HL-60 (cell line): ENCODE measurements at places on chromosomes 6 and 20.

DNA sequence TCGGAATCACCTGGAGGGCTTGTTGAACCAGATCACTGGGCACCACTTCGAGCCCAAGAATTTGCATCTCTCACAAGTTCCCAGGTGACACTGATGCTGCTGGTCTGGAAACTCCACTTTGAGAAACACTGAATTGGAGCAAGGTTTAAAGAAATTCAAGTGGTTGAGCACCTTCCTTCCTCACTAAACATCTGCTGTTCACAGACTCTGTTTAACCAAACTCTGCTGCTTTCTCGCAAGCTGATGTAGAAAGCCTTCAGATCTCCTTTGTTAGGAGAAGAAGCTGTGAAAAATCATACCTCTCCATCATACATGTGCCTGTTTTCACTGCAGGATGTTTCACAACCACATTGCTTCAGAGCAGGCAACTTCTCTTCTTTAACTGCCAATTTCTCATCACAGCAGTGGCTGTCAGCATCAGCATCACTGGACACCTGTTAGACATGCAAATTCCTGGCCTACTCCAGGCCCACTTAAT lies 87.5 kb upstream of the TOP1 start:
- DNase-seq: peak; percentile 75

GRCh38 chr6:51571168-51571567 lies 516.2 kb downstream of the PKHD1 start:
- DNase-seq: no peak

DNA sequence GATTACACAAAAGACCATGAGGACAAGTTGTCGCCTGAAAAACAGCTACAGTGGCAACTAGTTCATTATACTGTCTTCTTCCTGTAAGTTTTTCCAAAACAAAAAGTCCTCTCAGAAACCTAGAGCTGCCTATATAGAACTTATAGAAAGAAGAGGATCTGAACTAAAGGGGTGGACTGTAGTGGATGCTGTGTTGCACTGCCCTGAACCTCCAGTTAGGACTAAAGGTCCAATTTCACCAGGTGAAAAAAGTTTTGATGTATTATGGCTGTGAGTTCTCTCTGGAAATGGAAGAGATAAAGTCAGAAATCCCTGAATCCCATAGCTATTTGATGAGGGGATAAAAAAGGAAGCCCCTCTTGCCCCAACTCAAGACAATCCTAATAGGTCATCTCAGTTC lies 56.6 kb upstream of the TSHZ2 start:
- no peak for DNase-seq

DNA sequence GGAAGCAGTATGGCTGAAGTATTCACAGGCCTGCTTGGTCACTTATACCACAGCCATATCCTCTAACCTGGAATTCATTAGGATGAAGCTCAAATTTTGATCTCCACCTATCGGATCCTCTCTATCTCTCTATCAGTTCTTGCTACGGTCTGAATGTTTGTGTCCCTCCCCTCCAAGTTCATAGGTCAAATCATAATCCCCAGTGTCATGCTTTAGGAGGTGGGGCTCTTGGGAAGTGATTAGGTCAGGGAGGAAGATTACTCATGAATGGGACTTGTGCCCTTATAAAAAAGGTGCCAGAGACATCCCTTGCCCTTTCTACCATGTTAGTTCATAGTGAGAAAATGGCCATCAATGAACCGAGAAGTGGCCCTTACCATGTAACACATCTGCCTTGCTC lies 190.8 kb upstream of the MYLIP start:
- DNase-seq: no peak

DNA sequence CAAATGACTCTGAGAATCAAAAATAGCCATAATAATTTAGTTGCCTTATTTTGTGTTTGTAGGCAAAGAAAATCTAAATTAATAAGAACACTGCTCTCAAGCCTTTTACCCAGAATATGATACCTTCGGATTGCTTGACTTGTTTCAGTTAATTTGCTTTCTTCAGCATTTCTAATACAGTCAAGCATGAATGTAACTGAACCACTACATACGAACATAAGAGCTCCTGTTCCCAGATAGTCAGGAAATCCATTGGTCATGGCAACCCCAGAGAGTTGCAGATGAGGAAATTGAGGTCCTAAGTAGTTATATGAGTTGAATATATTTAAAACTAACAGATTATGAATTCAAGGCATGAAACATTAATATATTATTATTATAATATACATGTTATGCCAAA lies 2.9 kb downstream of the FRK start:
- no peak for DNase-seq

DNA sequence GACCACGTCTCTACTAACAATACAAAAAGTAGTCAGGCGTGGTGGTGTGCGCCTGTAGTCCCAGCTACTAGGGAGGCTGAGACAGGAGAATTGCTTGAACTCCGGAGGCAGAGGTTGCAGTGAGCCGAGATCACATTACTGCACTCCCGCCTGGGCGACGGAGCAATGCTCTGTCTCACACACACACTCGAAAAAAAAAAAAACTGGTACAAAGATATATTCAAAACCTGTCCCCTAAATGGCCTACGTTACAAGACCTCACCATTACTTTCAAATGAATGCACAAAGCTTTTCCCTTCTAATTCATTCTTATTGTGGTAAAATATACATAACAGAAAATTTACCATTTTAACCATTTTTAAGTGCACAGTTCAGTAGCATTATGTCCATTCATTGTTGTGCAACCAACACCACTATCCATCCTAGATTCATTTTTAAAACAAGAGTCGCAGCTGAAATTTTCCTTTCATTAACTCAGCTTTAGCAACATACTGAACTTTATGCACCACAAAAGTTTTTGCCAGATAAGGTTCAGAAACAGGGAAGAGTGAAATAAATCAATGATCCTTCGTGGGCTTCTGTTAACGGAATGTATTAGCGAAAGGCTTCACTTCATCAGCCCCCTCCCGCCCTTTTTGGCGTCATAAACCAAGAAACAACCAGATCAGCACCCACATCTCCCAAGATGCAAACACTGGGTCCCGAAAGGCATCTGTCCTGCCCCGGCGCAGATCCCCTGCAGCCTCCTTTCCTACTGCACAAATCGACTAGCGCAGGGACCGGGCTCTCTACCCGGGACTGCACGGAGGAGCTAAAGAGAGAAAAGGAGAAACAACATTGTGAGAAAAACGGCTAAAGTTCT lies 825 bp upstream of the FAM135A start:
- DNase-seq: no peak

GRCh38 chr6:37244430-37245310 lies 12.9 kb upstream of the TBC1D22B start:
- DNase-seq: no peak

- DNase-seq: no peak
Observed at GRCh38 chr6:41697861-41698781, 37.3 kb downstream of the TFEB start.

GRCh38 chr6:110682460-110682853 lies 132.8 kb downstream of the CDK19 start:
- DNase-seq: peak; percentile 91

- DNase-seq: no peak
Observed at GRCh38 chr20:57329608-57330221, at the start of gene SPO11. TSS of gene SPO11 (plus strand) at chr20:57329803. CDS start at chr20:57329868, 65 bp downstream.

DNA sequence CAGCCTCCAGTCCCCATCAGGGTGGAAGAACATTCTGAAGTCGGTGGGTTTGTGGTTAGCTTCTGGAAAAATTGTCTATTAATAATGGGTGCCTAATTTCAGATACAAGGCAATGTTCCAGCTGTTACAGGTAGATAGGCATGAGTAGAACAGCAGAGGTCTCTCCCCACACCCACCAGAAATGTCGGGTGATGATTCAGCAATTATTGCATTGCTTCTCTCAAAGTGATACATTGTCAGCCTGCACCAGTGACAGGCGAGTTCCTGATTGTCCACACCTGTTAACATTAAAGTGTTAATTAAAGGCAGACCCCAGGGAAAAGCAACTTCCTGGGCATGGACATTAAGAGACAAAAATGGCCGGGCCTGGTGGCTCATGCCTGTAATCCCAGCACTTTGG lies 18.9 kb upstream of the CLVS2 start:
- no peak for DNase-seq

- no peak for DNase-seq
Observed at GRCh38 chr6:67045076-67045475, 1338.0 kb upstream of the EYS start.

GRCh38 chr6:126524811-126525326 lies 185.0 kb downstream of the CENPW start:
- no peak for DNase-seq

- DNase-seq: no peak
Observed at GRCh38 chr20:18719426-18719825, 94.2 kb upstream of the SCP2D1 start.

DNA sequence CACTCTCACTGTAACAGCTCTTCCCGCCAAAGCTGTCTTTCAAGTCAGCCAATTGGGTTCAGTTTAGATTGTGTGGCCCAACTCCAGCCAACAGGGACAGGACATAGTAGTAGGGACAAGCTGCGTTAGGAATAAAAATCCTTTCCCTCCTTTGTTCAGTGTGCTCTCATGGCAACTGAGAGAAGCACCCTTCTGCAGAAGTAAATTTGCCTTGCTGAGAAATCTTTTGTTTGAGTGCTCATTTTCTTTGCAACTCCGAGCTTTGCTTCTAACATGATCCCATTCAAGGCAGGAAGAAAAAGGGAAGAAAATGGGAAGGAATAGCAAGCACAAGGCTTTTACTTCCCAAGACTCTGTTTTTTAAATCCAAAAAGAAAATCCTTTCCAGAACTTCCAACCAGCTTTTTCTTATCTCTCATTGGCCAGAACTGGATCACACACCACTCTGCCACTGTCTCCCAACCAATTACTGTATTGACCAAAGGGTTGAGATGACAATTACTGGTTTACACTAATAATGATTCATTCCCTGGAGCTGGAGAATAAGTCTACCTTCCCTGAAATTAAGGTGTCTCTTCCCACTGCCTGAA lies 52.7 kb downstream of the STX11 start:
- no peak for DNase-seq

DNA sequence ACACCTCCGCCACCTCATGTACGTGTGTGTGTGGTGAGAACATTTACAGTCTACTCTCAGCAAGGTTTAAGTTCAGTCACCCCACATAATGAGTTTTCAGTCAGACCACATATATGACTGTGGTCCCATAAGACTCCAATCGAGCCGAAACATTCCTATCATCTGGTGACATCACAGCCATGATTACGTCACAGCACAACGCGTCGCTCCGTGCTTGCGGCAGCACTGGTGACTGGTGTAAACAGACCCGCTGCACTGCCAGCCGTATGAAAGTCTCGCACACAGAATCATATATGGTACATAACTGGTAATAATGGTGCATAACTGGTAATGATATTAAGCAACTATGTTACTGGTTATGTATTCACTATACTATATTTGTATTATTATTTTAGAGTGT lies 150.7 kb downstream of the DLL1 start:
- no peak for DNase-seq

- no peak for DNase-seq
Observed at GRCh38 chr6:120587381-120587780, 746.9 kb downstream of the TBC1D32 start.

- DNase-seq: no peak
Observed at GRCh38 chr6:39804466-39805065, 12.4 kb downstream of the DAAM2 start.

DNA sequence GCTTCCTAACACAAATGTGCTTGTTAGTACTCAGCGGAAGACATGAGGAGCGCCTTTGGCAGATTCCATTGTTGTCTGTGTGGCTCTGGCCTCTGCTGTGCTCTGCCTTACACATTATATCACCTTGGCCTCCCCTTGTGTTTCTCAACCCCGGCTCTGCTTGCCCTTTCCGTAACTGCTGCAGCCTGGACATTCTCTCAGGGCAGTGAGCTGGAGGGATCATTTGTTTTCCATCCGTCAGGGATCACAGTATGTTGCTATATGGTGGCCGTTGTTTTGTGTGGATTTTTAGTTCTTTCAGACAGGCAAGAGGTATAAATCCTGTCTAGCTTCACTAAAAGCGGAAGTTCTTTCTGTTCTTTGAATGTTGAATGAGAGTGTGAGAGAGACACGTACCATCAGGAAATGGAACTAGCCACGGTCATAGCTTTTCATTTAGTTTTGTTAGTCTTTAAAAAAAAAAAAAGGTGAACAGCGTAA lies 175.1 kb downstream of the JARID2 start:
- DNase-seq: no peak

DNA sequence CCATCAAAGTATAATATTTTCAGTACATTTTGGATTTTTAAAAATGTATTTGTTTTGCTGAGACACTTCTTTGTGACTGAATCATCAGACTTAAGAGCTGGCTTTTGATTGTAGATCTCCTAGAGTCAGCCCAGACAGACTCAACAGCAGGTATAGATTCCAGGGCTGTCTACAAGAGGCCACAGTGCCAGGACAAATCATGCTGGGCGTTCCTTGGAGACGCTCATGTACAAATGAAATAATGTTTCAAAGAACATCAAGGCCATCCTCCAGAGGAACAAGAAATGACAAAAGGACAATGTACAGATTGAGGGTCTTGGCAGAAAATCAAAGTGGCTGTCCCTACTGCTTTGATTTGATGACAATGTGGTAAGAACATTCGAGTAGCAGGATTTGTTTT lies 369.3 kb downstream of the GRIK2 start:
- no peak for DNase-seq

DNA sequence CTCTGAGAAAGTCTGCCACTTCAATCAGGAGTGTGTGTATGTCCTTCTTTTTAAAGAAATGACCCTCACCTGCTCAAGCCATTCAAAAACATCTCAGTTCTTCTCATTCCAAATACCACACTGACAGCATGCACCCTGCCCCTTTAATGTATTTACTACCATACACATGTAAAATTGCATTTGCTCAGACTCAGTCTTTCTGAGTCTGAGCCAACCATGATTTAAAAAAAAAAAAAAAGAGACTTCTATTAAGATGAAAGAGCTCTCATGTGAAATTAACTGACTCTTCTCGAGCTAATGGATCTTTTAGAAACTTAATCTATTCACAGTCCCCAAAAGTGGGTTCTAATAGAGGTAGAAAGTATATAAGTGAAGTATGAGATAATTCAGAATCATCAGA lies 1.4 kb upstream of the FILIP1 start:
- no peak for DNase-seq

- DNase-seq: no peak
Observed at GRCh38 chr6:524803-525202, 132.1 kb downstream of the HUS1B start.

GRCh38 chr20:38878866-38879265 lies 47.4 kb upstream of the FAM83D start:
- DNase-seq: no peak

GRCh38 chr6:45436544-45437438 lies 59.1 kb upstream of the SUPT3H start:
- DNase-seq: peak; percentile 70

DNA sequence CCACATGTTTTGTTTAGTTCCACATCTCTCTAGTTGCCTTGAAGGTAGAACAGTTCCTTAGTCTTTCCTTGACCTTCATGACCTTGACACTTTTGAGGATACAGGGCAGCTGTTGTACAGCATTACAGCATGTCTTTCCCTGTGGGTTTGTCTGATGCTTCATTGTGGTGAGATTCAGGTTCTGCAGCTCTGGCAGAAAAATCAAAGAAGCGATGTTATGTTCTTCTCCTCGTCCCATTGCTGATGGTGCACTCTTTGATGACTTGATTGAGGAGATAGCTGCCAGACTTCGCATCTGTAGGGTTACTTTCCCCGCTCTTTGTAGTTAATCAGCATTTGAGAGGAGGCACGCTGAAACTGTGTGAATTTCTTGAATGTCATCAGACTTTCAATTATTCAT lies 12.0 kb downstream of the CEBPB start:
- DNase-seq: no peak

GRCh38 chr6:131430531-131430930 lies 142.5 kb upstream of the ARG1 start:
- DNase-seq: no peak
